ENCODE measurements at places on chromosomes 5 and 9.

GRCh38 chr9:133421615-133422542 lies at the start of gene ADAMTS13:
TSS of gene ADAMTS13 (plus strand) at chr9:133422367. CDS start at chr9:133422444, 77 bp downstream.
- DNase-seq, result no peak

DNA sequence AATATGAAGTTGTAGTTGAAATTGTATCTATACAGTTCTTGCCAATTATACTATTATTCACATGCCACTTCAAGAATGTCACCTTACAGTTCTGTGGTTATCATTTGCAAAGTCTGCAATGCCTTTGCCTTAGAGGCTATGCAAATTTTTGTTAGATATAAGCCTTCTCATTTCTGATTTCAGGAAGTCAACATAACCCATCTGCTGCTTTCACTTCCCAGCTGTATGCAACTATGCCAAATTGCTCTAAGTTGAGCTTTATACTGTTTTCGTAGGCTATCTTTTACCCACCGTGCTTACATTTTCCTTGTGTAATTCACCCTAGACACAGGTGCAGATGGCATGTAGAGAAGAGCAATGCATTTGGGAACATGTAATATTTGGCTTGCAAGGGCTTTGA lies 1083.0 kb downstream of the CDH9 start:
- no peak for DNase-seq

DNA sequence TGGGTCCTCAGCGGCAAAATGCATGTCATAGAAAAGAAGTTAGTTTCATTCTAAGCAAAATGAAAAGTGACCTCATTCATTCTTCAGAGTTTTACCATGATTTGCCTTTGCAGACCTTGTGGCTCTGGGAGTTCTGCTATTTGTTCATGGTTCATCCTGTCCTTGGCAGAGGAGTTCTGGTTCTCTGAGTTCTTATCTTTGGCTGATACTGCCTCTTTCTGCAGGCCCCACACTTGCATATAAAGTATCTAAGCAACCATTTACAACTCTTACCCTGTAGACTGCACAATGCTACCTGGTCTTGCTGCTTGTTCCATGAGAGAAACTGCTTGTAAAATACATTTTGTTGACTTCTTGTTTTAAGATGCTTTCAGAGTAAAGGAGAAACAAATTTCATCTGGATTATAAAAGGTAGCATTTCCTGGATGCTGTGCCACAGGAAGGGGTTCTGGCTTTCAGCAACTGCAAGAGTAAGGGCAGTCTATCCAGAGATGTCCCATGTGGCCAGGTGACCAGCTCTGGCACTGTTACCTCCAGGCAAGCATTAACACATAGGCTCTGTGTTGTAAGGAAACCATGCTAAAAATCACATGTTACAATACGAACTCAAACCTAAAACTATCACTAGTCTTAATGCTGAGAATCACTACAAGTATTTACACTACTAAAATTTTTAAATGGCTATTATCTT lies 513.2 kb downstream of the SPOCK1 start:
- DNase-seq, result no peak

DNA sequence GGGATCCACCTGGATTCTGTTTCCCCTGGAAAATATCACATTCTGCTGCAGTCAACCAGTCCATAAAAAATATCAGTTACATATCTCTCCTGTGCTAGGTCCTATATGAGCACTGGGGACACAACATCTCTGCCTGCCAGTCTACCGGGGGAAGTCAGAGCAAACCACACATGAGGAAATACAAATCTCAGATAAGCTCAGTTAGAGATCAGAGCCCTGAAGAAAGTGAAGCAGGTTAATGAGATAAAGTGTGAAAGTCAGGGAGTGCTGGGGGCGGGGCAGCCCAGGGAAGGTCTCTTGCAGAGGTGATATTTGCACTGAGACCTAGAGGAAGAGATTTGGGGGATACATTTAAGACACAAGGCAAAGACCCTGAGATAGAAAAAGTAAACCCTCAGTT lies 67.8 kb upstream of the SLC1A1 start:
- DNase-seq, result peak; percentile 6

- no peak for DNase-seq
Observed at GRCh38 chr5:172642051-172642409, 967 bp downstream of the NEURL1B start.

- no peak for DNase-seq
Observed at GRCh38 chr5:158765407-158765806, 334.3 kb downstream of the EBF1 start.

DNA sequence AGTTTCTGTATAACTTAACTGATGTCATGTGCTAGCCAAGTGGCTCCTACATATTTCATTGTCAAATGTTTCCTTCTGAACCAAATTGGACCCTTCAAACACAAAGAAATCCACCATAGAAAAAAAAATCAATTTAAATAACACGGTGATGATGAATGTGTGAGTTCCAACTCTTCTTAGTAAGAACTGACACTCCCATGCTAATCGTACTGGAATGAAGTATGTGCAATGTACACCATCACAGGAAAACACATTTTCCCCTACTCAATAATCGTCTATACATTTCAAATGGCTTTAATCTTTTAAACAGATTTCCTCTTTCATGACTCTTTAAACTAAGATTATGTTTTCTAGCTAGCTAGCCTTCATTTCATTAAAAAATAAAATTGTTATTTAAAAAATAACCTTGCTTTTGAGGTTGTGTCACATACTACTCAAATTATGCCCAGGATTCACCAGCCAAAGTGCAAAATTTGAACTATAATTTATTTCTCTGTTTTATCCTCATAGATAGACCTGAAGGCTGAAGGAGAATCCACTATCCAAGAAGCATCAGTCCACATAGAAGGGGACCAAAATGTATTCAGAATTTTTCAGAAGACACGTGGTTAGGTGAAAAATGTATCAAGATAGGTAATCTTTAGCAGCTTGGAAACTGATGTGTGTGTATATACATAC lies 131.0 kb upstream of the ITGA1 start:
- no peak for DNase-seq

GRCh38 chr5:4374866-4375265 lies 765.3 kb upstream of the ADAMTS16 start:
- no peak for DNase-seq

DNA sequence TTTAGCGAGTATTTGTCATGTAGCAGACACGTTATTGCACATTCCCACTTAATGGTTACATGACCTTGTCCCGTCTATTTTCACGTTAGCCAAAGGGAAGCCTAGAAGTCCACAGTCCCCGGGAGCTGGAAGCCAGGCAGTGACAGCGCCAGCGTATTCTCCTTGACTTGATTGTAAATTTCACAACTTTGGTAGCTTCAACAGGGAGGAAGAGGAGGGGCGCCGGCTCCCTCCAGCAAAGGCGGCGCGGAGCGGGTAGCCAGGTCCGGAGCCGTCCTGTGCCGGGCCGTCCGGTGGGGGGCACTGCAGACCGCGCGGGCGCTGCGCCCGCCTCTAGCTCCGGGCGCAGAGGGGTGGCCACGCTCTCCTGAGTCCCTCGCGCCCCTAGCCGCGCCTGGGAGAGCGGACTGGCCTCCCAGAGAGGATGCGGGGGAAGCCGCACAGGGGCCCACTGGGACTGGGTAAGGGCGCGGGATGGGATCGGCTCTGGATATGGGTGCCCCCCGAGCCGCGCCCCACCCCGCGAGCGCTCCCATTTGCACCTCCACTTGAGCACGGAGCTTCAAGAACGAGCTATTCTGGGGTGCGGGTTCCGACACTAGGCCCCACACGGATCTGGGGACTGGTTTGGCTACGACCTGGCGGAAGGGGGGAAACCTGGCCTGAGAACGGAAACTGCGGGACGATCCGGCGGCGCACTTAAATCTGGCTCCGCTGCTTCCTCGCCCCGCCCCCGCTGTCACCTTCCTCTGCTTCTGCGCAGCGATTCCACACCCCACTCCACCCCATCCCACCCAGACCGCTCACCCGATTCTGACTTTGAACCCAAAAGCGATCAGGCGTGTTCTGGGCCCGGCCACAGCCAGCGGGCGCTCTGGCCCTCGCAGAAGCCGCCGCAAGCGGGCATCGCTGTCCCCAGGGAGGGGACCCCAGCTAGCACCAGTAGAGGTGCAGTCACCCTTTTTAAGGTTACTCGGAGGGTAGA lies 23.8 kb downstream of the KLF4 start:
- peak; percentile 39 for DNase-seq

- no peak for DNase-seq
Observed at GRCh38 chr9:89808076-89808755, 203.4 kb downstream of the GADD45G start.

- DNase-seq, result no peak
Observed at GRCh38 chr9:4170231-4170630, 129.6 kb downstream of the GLIS3 start.

- DNase-seq, result no peak
Observed at GRCh38 chr5:1190837-1191239, 10.6 kb upstream of the SLC6A19 start.

- no peak for DNase-seq
Observed at GRCh38 chr5:59418808-59419207, 474.7 kb downstream of the PDE4D start.

DNA sequence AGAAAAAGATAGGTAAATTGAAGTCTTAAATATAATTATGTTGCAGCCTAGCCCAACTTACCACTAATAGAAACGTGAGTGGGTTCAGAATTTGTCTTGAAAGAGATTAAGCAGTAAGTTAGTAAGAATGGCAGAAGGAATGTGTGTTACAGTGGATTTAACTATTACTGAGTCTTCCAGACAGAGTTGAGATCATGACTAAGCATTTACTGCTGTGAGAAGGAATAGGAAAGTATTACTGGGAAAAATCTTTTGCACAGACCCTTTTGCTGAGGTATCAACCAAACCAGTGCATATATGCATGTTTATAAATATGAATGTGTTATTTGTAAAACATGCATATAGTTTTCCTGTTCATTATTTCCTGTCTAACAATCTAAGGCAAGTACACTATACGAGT lies 112.8 kb upstream of the EFNA5 start:
- no peak for DNase-seq

- DNase-seq, result peak; percentile 56
Observed at GRCh38 chr9:69549310-69550202, 122.6 kb downstream of the APBA1 start.

- DNase-seq, result no peak
Observed at GRCh38 chr5:16140417-16140816, 39.2 kb downstream of the MARCHF11 start.

DNA sequence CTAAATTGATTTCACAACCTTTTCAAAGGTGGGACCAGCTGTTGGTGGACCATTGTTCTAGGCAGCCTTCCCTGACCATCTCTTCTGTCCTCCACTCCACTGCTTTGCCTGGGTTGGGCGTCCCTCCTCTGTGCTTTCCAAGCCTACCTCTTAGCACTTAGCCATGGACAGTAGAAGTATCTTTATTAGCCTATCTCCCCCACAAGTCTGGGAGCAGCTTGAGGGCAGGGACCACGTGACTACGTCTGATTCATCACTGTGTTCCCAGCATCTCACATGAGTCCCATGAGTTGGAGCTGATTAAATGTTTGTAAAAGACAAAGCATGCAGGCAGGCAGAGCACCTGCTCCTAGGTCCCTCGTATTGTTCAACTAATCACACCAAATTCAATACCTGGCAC lies 20.9 kb downstream of the MORN5 start:
- peak; percentile 33 for DNase-seq

GRCh38 chr9:15404171-15404570 lies 18.5 kb upstream of the SNAPC3 start:
- no peak for DNase-seq

DNA sequence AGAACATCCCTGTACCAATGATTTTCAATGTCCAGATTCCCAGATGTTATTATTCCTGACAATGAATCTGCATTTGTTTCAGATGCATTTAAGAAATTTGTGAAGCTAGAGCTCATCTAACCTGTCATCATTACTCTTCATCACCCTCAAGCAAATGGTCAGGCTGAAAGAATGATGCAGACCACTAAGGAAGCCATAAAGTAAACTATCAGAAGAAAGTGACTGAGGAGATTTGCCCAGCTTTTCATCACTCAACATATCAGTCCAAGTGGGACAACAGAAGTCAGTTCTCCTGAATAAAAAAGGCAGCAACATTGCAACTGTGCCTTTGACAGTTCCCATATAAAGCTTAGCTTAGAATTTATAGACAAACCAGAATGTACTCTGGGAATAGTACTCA lies 419.9 kb downstream of the PDE4D start:
- DNase-seq, result no peak

DNA sequence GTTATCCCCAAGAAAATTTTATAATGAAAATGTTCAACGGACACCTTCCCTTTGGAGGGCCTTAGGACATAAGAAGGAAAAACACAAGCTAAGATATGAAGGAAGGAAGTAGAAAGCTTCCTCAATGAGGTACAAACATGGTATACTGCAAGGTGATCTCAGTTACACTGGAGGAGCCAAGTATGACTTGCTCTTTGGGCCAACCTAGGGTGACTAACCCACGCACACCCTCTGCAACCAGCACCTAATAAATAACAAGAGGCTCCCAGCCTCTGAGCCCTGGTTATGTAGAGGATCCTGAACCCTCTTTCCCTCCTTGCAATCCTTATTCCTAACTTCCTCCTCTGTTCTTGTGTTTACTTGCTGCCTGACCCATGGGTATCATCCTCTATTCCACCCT lies 38.3 kb upstream of the KCNV2 start:
- DNase-seq, result no peak

DNA sequence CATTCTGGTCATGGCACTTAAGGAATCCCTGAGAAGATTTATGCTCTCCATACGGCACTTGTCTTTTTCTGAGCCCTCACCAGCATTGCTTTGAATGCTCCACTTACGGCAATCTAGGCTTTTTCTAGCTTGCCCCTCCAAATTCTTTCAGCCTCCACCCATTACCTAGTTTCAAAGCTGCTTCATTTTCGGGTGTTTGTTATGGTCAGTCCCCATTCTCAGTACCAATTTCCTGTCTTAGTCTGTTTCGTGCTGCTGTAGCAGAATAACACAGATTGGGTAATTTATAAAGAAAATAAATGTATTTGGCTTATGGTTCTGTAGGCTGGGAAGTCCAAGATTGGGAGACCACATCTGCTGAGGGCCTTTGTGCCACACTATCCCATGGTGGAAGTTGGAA lies 42.0 kb downstream of the ARHGEF28 start:
- DNase-seq, result no peak

DNA sequence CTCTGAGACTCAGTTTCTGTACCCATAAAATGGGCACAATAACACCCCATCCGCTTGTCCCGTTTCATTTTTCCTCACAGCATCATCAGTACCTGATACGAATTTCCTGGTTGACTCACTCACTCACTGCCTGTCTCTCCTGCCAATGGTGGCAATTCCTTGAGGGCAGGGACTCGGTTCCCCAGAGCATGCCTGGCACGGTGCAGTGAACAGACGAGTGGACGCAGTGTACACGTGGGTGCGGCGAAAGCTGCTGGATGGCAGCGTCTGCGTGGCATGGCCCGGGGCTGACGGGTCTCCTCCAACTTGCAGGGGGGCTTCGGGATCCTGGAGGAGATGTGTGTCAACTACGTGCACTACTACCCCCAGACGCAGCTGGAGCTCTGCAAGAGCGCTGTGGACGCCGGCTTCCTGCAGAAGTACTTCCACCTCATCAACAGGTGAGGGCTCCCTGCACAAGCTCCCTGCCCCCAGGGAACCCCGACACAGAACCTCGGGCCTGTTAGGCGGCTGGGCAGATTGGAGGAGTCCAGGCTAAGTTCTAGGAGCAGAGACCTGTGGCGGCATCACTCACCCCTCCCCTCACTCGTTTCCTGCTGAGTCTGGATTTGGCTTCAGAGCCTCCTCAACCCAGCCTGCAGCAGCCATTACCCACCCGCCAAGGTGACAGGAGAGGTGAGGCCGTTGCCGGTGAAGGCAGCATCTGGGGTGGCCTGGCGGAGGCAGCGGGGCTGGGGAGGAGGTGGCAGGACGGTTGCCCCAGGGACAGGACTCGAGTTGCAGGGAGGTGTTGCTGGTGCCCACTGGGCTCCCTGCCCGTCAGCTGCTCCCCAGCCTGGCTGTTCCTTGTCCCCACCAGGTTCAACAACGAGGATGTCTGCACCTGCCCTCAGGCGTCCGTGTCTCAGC lies 20.3 kb downstream of the DBH start:
- DNase-seq, result no peak

- peak; percentile 13 for DNase-seq
Observed at GRCh38 chr5:50995285-50995942, 329.0 kb downstream of the PARP8 start.

Measured in HT-29 (cell line).